ENCODE measurements at places on chromosomes 16 and 17.

DNA sequence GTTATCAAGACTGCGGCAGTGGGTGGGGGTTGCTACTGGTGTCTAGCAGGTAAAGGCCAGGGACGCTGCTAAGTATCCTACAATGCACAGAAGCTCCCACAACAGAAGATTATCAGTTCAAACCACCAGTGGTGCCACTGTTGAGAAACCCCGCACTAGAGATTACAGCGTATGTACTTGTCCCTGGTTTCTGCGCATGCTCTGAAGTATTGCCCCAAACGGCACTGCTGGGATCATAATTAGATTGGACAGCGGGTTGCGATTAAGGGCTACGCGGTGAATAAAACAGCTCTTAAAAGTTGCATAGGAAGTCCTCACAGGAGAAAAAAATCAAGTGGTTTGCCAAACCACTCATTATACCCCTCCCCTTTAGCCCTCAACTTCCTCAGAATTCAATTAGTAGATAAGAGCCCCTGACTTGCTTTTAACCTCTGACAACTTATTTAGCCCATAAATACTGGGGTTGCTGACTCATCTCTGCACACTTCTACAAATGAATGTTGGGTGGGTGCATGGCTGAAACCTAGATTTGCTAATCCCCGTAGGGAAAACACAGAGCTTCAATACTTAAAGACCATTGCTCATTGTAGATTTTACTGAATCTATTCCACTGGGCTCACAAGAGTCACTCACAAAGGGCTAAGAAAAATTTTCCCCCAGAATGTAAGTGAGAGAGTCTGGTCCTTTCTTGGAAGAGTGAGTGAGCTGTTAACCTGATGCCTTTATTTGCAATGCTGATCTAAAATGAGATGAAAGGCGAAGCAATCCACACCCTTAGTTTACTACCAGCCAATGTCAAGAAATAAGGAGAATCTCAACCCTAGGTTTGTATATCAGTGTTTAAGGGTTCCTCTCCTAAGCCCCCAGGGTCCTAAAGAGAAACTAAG lies 91.8 kb downstream of the RGS9 start:
- no peak for DNase-seq

DNA sequence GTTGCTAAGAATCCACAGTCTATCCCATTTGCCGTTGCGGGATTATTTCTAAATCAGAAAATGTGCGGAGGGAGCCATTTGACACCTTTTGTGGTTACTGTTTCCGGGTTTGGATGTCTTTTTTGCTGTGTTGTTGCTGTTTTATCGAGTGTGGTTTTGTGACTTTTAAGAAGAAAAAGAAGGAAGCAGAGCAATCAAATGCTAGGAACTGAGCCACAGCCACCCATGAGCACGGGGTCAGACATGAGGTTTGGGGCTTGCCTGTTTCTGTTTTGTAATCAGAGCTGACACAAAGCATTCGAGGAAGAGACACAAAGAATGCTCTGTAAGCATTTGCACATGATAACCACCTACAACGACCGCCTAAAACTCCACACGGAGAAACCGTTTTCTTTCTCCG lies 53.1 kb upstream of the CHMP6 start:
- no peak for DNase-seq

- no peak for DNase-seq
Observed at GRCh38 chr16:82059983-82060421, 24.9 kb downstream of the HSD17B2 start.

- no peak for DNase-seq
Observed at GRCh38 chr16:57283214-57283958, 1.1 kb downstream of the PLLP start.

DNA sequence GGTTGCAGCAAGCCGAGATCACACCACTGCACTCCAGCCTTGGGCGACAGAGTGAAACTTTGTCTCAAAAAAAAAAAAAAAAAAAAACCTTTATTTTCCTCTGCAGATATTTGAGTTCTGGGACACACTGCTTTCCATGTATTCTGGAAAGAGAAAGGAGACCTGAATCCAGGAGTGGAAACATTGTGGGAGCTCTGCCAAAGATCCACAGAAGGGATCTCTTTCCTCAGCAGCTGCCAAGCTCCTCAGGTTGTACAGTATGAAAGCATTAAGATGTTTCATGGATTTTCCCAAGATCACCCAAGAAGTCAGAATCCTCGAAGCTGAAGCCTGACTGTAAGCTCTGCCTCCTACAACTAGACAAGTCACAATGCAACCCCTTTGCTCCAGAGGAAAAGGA lies 13.5 kb downstream of the NPRL3 start:
- no peak for DNase-seq

DNA sequence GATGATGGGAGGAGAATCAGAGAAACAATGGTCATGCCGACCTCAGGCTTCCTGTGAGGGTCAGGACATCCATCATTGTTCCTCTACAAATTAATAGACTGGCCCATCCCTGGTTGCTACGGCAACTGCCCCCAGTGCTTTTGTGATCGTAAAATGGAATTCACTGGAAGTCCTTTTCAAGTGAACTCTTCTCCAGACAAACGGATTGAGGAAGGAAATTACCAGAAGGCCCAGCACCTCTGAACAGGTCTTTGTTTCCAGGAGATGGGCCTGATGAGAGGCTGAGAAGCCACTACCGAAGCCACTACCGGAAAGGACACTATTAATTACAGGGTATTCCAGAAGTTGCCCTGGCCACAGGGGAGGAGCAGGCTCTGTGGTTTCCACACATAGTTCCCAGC lies 126.0 kb downstream of the MGAT5B start:
- DNase-seq, result no peak

GRCh38 chr17:43212641-43213490 lies 1.2 kb downstream of the TMEM106A start:
- no peak for DNase-seq

DNA sequence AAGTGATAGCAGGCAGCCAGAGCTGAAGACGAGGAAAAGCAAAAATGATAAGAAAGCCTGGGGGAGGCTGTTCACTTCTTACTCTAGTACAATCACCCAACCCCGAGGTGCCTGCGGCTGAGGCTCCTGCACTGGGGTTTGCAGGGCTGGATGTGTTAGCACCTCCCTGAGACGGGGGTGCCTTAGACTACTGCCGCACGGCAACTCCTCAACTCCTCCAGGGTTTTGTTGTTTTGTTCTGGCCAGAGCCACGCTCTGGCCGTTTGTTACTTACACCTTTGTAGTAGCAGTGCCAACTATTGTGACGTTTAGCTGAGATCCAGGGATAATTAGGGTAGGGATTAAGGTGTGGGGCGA lies 51.5 kb downstream of the LDHD start:
- DNase-seq, result no peak

GRCh38 chr16:86951831-86952598 lies 365.2 kb downstream of the C16orf95 start:
- no peak for DNase-seq

DNA sequence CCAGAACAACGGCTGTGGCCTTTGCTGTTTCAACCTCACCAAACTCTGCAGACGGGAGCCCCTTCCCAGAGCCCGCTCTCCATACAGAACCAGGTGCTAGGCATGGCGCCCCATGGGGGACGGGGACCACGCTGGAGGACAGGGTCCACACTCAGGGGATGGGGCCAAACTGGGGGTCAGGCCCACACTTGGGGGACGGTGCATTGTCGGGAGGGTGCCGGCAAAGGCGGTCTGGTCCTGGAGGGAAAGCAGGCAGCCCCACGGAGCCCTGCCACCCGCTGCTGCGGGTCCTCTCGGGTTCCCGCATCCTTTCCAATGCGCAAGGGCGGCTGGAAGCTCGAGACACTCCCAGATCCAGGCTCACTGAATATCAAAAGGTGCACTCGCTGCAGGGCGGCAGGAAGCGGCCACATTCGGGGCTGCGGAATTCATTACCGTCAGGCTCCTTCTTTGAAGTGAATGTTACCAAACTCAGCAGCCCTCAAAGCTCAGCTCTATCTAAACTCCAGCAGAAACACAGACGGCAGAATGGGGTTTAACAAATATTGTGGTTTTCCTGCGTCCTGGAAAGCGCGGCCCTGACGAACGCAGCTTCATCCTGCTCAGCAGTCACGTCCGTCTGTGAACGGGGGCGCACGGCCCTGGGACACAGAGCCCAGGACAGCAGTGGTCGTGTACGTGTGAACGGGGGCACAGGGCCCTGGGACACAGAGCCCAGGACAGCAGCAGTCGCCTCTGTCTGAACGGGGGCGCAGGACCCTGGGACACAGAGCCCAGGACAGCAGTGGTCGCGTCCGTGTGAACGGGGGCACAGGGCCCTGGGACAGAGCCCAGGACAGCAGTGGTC lies 41.3 kb downstream of the LMF1 start:
- DNase-seq, result no peak

- DNase-seq, result no peak
Observed at GRCh38 chr17:30312226-30312625, 20.5 kb upstream of the BLMH start.

DNA sequence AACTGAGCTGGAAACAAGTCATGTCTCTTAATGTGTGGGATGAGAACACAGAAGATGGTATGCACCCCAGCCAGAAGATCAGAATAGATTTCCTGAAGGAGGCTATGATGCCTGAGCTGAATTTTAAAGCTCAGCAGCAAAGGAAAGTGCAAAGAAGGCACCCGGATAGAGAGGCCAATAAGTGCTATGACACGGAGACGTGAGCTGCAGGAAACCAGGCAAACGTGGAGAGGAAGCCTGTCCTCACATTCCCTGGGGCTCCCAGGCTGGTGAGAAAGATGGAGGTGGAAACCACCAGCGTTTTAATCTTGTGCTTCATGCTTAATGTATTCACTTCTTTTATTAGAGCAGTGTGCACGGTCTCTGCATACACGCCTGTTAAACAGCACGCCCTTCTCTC lies 302.1 kb downstream of the HAPSTR1 start:
- DNase-seq, result no peak

GRCh38 chr16:46850619-46851555 lies 19.9 kb upstream of the C16orf87 start:
- no peak for DNase-seq

- no peak for DNase-seq
Observed at GRCh38 chr16:89355686-89356085, 134.7 kb downstream of the ANKRD11 start.

DNA sequence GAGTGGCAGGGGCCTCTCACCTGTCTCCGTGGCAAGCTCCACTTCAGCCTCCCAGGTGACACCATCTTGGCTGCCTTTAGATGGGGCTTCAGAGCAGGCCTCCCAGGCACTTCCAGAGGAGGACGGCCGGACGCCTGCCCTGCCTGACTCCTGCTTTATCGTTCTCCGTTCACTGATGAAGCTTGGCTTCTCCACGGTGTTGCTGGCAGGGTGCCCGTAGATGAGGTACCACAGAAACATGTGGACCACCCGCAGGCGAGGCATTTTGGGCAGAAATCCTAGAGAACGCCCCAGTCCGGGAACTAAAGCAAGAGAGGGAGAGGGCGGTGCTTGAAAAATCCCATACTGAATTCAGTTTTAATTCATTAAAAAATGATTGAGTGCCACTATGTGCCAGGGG lies 54.5 kb downstream of the GTF3C1 start:
- no peak for DNase-seq

- no peak for DNase-seq
Observed at GRCh38 chr16:50390914-50391716, 22.3 kb upstream of the BRD7 start.

GRCh38 chr16:67967183-67967957 lies 1.1 kb downstream of the SLC12A4 start:
- no peak for DNase-seq

DNA sequence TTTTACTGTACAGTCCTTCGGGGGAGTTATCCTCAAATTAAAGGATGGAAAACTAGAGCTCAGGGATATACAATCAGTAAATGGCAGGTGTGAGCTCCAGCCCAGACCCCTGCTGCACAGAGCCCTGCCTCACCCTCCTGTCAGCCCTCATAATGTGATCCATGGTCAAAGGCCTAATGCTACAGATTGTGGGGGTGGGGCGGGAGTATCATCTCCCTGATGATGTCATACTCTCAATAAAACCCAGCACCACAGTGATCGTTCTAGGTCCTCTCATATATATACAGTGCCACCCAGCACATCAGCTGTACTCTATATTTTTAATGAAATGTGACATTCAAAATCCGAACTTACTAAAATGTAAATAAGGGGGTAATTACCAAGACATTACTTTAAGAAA lies 61.5 kb downstream of the SLC39A11 start:
- DNase-seq, result no peak

- DNase-seq, result no peak
Observed at GRCh38 chr16:78789561-78789960, 690.1 kb downstream of the WWOX start.

DNA sequence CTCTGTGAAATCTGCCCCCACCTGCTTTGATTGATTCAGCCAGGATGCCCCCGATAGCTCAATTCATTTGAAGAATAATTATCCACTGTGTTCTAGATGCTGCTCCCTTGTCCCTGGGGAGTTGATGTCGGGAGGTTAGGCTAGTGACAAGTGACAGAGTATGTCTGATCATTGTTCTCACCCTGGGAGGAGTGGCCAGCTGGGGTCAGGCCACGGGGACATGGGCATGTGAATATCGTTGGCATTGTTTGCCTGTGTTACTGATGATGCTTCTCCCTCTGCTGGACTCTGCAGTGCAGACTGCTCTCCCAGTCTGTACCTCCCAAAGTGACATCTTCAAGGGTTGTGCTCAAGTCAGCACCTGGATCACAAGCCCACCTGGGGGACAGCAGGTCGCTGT lies 89.9 kb upstream of the C16orf82 start:
- DNase-seq, result no peak

GRCh38 chr17:39759204-39759603 lies 21.5 kb downstream of the GRB7 start:
- DNase-seq, result no peak

GRCh38 chr17:82587234-82588086 lies 60.8 kb downstream of the WDR45B start:
- DNase-seq, result no peak

GRCh38 chr17:75756451-75757085 lies 8.4 kb downstream of the GALK1 start:
- no peak for DNase-seq

GRCh38 chr16:11315510-11315909 lies 29.7 kb upstream of the RMI2 start:
- DNase-seq, result no peak

DNA sequence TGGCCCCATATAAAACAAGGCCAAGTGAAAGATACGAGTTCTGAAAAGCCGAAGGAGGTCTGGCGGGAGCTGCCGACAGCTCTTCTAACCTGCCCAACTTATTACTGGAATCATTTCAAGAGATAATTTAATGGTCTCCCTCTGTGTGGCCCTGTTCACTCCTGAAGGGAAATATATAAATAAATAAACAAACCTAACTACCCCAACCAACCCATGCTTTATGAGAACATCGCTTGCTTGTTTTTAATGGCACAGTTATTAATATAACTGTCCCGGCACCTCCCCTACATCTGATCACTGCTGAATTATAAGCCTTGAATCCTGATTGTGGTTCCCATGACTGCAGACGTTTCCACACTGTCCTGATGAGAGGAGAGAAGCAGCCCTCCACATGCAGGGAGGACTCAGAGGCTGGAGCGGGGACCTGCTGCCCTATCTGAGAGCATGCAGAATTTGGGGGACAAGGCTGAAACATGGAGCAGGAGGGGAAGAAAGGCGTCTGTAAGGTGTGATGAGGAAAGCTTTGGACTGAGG lies 22.2 kb downstream of the CDK5RAP3 start:
- no peak for DNase-seq

GRCh38 chr17:80755650-80756405 lies 211.2 kb downstream of the RPTOR start:
- no peak for DNase-seq

Measured in stimulated activated CD4-positive, alpha-beta T cell treated with anti-CD3 and anti-CD28 coated beads, Interleukin-1b, Interleukin-23, amount 100 ng/mL, for 4 hours (primary cell).